ENCODE measurements at places on chromosomes 7 and 10.

GRCh38 chr7:158424531-158424930 lies 163.1 kb downstream of the PTPRN2 start:
- no peak for DNase-seq

- DNase-seq = no peak
Observed at GRCh38 chr7:139094596-139094995, 14.9 kb downstream of the ZC3HAV1 start.

DNA sequence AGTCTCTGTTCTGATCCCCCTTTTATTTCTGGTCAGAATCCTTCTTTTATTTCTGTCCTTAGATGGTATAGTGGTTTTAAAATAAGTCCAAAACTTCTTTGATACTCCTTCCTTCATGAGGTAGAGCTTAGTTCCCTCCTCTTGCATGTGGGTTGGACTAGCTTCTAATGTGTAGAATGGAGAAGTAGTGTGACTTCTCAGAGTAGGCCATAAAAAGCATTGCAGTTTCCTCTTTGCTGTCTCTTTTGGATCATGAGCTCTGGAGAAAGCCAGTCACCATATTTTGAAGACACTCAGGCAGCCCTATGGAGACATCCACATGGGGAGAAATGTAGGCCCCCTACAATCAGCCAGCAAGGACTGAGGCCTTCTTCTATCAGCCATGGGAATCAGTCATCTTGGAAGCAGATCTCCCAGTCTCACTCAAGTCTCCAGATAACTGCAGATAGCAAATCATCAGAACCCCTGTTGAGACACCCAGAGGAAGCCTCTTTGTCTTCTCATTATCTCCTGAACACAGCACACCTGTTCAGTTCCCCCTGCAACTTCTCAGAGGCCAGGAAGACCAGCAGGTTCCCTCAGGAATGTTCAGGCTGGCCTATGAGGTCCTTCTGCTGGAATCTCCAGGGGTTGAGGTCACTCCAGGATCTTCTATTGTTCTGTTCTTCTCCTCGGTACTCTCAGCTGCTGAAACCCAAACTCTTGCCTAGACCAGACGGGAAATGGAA lies 511.9 kb upstream of the ZMIZ1 start:
- DNase-seq = no peak

- DNase-seq = no peak
Observed at GRCh38 chr7:42161719-42162118, 75.3 kb downstream of the GLI3 start.

- DNase-seq = no peak
Observed at GRCh38 chr10:17668435-17669184, 24.7 kb downstream of the STAM start.

DNA sequence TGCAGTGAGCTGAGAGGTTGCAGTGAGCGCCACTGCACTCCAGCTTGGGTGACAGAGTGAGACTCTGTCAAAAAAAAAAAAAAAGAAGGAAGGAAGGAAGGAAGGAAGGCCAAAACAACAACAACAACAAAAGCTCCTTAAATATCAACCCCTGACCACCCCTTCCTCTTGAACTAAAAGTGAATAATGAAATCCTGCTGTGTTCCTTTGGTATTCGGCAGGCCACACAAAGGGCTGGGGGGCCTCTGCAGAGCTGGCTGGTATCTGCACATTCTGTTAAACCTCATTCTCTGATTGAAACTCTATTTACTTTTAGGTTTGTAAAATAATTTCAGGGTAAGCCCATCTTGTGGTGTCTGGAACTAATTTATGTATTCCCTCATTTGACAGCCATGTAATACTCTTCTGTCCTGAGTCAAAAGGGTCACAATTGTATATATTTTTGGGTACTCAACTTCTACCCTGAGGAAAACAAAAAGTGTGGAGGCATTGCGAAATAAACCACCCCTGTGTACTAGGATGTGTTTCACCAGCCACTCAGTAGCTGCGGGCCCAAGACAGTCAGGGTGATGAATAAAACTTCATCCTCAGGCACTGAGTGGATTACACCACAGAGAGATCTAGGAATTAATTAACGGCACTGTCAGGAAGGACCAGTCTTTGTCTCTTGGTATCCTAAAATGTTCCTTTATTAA lies 446.4 kb upstream of the PFKP start:
- no peak for DNase-seq

- peak; percentile 92 for DNase-seq
Observed at GRCh38 chr7:98418636-98419315, 17.9 kb upstream of the BAIAP2L1 start.

- no peak for DNase-seq
Observed at GRCh38 chr10:36636285-36636839, 489.0 kb upstream of the ANKRD30A start.
